ENCODE measurements at places on chromosomes 2 and 18.

DNA sequence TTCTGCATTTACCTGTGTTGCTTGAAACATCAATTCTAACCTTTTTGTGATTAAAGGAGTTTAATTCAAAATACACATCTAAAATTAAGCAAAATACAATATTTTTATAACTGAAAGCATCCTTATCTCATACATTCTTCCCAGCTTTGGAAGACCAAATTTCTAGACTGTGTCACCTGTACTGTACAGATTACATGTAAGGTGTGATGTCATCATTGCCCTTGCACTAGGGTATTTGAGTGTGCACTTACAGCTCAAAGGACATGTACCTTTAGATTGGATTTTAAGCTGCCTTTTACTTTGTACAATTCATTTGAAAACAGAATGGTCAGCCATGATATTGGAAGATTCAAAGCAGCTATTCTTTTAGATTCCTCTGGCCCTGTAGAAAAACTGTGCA is 932.8 kb upstream of the POU3F3 start:
- no peak for DNase-seq

DNA sequence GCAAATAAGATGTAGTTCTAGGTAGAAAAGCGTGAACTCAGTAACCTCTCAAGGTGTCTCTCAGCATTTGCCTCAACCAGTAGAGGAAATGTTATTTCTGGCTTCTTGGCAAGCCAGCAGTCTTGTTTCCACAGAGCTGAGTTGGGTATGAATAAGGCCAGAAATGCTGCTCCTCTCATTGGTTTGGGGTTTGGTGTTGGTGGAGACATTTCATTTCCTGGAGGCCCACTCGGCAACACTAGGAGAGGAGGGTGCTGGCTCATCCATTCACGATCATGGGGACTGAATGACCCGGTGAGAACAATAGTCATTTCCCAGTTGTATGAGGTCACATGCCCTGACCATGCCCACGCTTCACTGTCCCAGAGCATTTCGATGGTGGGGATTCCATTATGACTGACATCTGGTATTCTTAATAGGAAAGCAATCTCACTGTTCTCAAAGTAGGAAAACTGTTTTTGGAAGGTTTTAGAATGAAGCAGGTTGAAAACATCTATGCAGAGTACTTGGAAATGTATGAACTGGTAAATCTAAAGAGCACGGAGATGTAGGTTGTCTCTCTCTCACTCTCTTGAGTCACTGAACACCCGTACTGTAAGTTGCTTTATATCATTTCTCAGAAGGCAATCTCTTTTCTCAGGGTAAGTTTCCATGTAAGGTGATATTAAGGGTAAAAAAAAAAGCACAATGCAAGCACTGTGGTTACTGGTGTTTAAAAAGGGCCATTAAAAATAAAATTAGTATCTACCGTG is 37.1 kb upstream of the CTLA4 start:
- DNase-seq: no peak

- no peak for DNase-seq
These were observed 25.9 kb downstream of the PSTPIP2 start for GRCh38 chr18:46046126-46046525.

- no peak for DNase-seq
These were observed 26.9 kb upstream of the YWHAQ start for GRCh38 chr2:9657731-9658130.

GRCh38 chr18:57649556-57650500 is 28.2 kb upstream of the NARS1 start:
- no peak for DNase-seq

DNA sequence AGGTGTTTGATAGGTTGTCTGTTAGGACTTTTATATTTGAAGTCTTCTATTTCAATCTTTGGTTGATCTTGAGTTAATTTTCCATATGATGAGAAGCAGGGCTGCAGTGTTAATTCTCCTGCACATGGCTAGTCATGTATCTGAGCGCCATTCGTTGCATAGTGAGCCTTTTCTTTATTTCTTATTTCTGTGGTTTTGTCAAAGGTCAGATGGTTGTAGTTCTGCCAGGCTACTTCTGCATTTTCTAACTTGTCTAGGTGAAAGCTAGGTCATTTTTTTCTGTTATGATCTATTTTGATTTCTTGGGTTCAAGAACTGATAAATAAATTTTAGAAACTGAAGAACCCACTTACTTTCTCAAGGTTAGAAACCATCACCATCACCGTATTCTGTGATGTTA is 56.7 kb downstream of the CCDC74A start:
- no peak for DNase-seq

GRCh38 chr2:171688129-171688465 is 828 bp downstream of the DYNC1I2 start:
- no peak for DNase-seq

GRCh38 chr18:7982216-7982615 is 415.1 kb downstream of the PTPRM start:
- no peak for DNase-seq

DNA sequence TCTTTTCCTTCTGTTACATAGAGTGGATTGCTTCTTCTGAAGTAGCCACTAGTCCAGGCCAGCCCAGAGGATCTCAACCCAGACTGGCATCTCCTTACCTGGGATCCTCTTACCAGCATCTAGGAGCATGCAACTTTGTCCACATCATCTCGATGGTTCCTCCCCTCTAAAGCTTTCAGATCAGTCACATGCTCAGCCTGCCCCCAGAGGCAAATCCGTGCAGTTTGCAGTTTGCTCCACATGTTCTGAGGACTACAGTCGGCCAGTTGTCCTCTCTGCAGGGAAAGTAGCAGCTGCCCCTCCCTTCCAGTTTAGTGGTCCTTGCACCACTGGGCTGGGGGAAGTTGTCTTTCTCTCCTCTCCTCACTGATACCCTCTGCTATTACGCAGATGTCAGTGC is 259.8 kb upstream of the APCDD1 start:
- peak; percentile 17 for DNase-seq

DNA sequence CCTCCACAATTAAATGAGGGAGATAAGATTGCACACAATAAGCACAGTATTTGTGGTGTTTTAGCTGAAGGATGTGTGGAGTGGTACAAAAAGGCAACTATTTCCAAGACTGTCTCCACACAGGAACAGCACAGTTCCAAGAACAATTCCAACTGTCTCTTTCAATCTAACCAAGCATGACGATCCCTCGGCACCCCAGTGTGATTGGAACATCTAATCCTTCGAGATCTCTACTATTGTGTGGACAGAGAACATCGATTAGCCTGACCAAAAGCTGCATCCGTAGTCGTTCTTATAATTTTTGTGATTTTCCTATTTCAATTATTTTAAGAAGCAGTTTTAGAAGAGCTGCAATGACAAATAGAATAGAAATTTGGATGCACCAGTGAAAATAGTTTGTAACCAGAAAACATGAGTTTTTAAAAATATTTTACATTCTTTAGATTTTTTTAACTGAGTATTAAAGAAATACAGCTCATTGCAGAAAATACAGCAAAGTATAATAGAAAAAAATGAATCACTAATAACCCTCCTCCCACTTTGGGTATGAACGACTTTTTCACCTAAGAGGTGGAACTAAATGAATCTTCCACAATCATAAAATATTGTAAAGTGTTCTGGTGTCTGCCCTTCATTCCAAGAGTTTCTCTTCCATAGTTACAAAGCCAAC is 76.4 kb upstream of the CABLES1 start:
- DNase-seq: no peak

DNA sequence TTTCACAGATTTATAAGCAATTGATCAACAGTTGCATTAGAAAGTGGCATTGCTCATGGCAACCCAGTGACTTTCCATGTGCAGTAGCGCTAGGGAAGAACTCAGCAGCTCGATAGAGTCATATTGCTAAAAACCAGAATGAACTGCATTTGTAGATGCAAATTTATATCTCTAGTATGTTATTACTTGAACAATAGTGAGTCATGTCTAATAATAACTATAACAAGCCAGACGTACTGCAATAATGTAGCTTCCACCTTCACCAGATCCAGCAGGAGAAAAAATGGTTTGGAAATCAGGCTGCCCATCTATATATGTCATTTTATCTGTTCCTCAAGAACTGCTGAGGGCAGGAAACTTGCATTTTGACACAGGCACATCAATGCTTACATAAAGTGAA is 66.5 kb upstream of the FIGN start:
- DNase-seq: no peak

DNA sequence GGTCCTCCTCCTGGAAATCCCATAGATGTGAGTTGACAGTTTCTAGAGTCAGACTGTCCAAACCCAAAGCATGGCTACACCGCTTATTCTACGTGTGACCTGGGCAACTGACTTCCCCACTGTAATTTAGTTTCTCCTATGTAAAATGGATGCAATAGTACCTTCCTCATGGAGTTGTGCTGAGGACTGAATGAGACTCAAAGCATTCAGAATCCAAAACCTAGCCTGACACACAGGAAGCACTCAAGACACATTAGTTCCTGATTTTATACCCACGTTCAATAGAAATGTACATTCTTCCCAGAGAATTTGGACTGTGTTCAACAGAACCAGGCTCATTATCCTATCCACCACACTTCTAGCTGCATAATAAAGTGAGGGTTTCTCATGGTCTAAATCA is 88.8 kb downstream of the STK39 start:
- no peak for DNase-seq

GRCh38 chr2:69375494-69376353 is 11.3 kb downstream of the GFPT1 start:
- DNase-seq: peak; percentile 78

Data from SK-MEL-5 (cell line).